ENCODE measurements at places on chromosomes 13 and 19.

DNA sequence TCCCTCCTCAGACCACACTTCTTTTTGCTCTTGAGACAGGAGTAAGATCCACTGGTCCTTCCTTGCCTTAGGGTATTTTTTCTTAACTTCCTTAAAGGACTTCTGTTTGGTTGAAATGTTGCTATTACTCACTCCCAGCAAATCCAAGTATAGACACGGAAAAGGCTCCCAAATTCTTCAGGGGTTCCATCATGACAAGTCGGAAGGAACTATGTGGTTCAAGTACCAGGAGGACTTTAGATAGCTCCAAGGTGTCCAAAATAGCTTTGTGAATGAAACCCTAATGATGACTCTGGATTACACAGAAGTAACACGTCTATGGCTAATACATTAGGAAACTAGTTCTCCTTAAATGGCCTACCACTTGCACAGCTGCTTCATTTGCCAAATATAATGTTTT, 238.7 kb downstream of the KCTD12 start:
- no peak for DNase-seq

GRCh38 chr13:98619556-98619955, 42.6 kb upstream of the STK24 start:
- no peak for DNase-seq

DNA sequence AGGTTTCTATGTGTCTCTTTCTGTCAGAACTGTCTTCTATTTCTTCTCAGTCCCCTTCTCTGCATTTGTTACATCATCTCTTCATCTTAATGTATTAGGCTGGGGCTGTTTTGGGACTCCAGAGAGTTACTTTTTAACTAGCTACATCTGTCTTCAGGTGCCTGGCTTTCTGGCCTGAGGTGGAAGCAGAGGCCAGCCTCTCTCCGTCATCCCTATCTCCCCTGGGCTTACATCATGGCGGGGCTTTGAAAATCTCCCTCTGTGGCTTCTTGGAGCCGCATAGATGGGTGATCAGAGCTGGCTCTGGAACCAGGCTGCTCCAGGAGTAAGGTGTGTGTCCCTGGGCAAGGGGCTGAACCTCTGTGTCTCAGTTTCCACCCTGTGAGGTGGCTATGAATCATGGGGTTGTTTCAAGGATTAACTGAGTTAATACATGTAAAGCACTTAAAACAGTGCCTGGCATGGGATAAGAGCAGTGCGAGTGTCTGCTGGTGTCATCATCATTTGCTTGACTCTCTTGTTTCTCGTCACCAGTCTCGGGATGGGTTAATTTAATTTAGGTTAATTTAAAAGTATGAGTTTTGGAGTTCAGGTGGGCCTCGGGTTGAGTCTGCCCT, 2.0 kb downstream of the EPN1 start:
- no peak for DNase-seq

DNA sequence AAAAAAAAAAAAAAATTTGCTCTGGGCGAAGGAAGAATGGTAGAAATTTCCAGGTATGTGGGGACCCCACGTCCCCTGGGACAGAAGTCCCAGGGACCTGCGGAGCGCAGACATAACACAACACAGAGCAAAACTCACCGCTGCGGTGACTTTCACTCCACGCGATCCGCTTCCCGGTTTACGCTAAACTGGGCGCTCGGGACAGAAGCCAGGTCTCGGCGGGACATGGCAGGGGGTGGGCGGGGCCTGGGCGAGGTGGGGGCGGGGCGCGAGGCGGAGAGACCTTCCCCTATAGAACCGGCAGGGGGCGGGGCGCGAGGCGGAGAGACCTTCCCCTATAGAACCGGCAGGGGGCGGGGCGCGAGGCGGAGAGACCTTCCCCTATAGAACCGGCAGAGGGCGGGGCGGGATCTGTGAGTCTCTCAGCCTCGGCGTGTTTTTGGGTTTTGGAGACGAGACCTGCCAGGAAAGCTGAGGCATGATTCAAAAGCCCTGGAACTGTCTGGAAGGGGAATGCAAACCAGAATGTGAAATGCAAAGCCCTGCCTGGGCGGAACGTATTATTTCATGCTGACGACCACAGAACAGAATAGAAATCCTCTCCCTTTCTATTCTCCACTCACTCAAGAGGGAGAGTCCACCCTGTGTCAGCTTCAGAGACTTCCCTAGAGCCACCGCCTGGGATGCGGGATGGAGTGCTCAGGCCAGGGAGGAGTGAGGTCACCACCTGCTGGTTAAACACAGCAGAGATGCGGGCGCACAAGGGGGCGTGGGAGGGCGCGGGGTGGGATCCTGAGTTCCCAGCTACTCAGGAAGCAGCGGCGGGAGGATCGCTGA, 20.2 kb upstream of the ERVV-1 start:
- peak; percentile 84 for DNase-seq

- no peak for DNase-seq
Observed at GRCh38 chr19:45763691-45764294, 5.3 kb downstream of the SIX5 start.

- peak; percentile 42 for DNase-seq
Observed at GRCh38 chr19:42198676-42199439, 18.6 kb downstream of the DEDD2 start.

- DNase-seq, result no peak
Observed at GRCh38 chr19:17479325-17479791, 9.0 kb downstream of the SLC27A1 start.
